ENCODE measurements at places on chromosomes 1 and 21. TPM values are rescaled to one million over a fixed set of nuclear protein-coding genes. Genes with fewer than 3 reads are reported as not detected.

The ELAVL4 gene
- total RNA-seq = not detected

The PALMD gene
- 2.6 TPM for total RNA-seq

The LCE3C gene
- not detected for total RNA-seq

The UBE2U gene
- total RNA-seq = not detected

The CHI3L1 gene
- total RNA-seq = 1.1 TPM

The ADGRL4 gene
- 34.7 TPM for total RNA-seq

The XCL2 gene
- not detected for total RNA-seq

The HFM1 gene
- total RNA-seq = 0.20 TPM

The AJAP1 gene
- 0.65 TPM for total RNA-seq

The KRTAP19-5 gene
- not detected for total RNA-seq

The ZNF695 gene
- 0.79 TPM for total RNA-seq

The LCE2B gene
- not detected for total RNA-seq

The KRTAP6-3 gene
- not detected for total RNA-seq

The DCST1 gene
- total RNA-seq = not detected

The SMCP gene
- total RNA-seq = not detected

The CNR2 gene
- total RNA-seq = not detected

The ANGEL2 gene
- total RNA-seq = 41.1 TPM

The TMEM234 gene
- total RNA-seq = 19.1 TPM

The TPR gene
- total RNA-seq = 97.8 TPM

The ANGPTL3 gene
- not detected for total RNA-seq

The CLSTN1 gene
- total RNA-seq = 211 TPM

The RNU1-1 gene
- total RNA-seq = under 0.01 TPM

The GPR3 gene
- total RNA-seq = 0.20 TPM

The ANXA9 gene
- not detected for total RNA-seq

The CRYAA gene
- total RNA-seq = not detected

The SLC6A9 gene
- 16.2 TPM for total RNA-seq

The HMGCS2 gene
- not detected for total RNA-seq

The LENEP gene
- total RNA-seq = 0.33 TPM

The PGBD5 gene
- total RNA-seq = 0.20 TPM

The LMOD1 gene
- total RNA-seq = 22.2 TPM

The TMEM82 gene
- not detected for total RNA-seq

The RIPPLY3 gene
- total RNA-seq = not detected

The TSPAN2 gene
- 0.07 TPM for total RNA-seq

The GUCA2A gene
- not detected for total RNA-seq

The FNDC5 gene
- total RNA-seq = 1.4 TPM

The CA14 gene
- not detected for total RNA-seq

The FCRLB gene
- total RNA-seq = 1.6 TPM

The CHIA gene
- not detected for total RNA-seq

The CFAP74 gene
- total RNA-seq = not detected

The SPTA1 gene
- total RNA-seq = under 0.01 TPM

The TBX15 gene
- 2.9 TPM for total RNA-seq

The PCBP3 gene
- total RNA-seq = 2.5 TPM

The CELA3A gene
- not detected for total RNA-seq

The CHRM3 gene
- total RNA-seq = 0.03 TPM

The ERVH48-1 gene
- not detected for total RNA-seq

The ACTA1 gene
- total RNA-seq = not detected

The CNST gene
- 27.5 TPM for total RNA-seq

The PTPN7 gene
- not detected for total RNA-seq

The S100A11 gene
- 77.9 TPM for total RNA-seq
